ENCODE measurements at places on chromosomes 13 and 19. TPM values are rescaled to one million over a fixed set of nuclear protein-coding genes. Genes with fewer than 3 reads are reported as not detected.

The CEACAM8 gene
- 0.04 TPM for total RNA-seq

GRCh38 chr13:65091031-65091430 is 2139.1 kb downstream of the PCDH9 start:
- H3K4me1 ChIP-seq: peaks cover 2% of the 10 kb centered on the region
- H3K4me3 ChIP-seq: no peak overlapping the region
- H3K27me3 ChIP-seq: no peaks in the 10 kb centered on the region
- no peaks in the 10 kb centered on the region for H3K36me3 ChIP-seq
- DNase-seq: no peak
- H3K27ac ChIP-seq: no peak overlapping the region

GRCh38 chr13:24005755-24006281 is 108.5 kb upstream of the C1QTNF9B start:
- no peak for DNase-seq
- no peaks in the 10 kb centered on the region for H3K36me3 ChIP-seq
- no peaks in the 10 kb centered on the region for H3K27me3 ChIP-seq
- H3K27ac ChIP-seq: no peak overlapping the region

GRCh38 chr13:113636266-113636963 is 21.6 kb downstream of the ATP4B start:
- H3K4me3 ChIP-seq: no peak overlapping the region
- H3K36me3 ChIP-seq: peaks cover 84% of the 10 kb centered on the region
- DNase-seq: no peak
- H3K27ac ChIP-seq: no peak overlapping the region

DNA sequence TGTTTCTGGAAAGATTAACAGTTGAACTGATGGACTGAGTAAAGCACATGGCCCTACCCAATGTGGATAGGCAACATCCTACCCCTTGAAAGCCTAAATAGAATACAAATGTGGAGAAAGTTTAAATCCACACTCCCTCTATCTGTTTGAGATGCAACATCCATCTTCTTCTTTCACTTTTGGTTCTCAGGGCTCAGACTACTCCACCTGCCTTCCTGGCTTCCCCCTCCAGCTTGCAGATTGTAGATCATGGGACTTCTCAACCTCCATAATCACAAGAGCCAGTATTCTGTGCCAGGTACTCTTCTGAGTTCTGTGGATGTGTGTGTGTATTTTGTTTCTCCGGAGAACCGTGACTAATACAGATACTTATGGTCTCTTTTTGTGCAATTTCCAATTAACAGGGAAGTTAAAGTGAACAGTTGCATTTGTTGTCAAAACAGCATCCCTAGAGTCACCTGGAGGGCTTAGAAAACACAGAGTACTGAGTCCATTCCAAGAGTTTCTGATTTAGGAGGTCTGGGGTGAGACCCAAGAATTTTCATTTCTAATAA is 590.3 kb upstream of the MIR17HG start:
- H3K4me3 ChIP-seq: no peak overlapping the region
- H3K27me3 ChIP-seq: no peaks in the 10 kb centered on the region
- DNase-seq: peak; percentile 30
- no peaks in the 10 kb centered on the region for H3K4me1 ChIP-seq
- H3K36me3 ChIP-seq: no peaks in the 10 kb centered on the region

GRCh38 chr13:100363285-100363711 is 225.3 kb downstream of the GGACT start:
- H3K27me3 ChIP-seq: no peaks in the 10 kb centered on the region
- H3K4me1 ChIP-seq: no peaks in the 10 kb centered on the region
- peak; percentile 22 for DNase-seq
- no peak overlapping the region for H3K27ac ChIP-seq

DNA sequence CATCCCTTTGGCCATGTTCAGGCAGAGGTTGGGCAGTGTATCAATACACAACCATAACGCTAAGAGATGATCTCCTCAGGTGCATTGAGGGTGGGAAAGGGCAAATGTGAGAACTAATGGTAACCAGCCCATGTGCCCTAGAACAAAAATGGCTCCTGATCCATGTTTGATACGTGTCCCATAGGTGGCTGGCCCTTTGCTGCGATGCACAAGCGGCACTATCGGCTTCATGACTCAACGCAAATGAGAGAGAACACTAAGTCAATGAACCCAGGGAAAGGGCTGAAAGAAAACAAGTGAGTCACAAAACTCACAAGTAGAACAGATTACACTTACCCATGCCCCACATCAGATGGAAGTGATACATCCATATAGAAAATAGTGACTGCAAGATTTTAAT is 201.7 kb downstream of the ABCC4 start:
- H3K27ac ChIP-seq: no peak overlapping the region
- no peaks in the 10 kb centered on the region for H3K27me3 ChIP-seq

GRCh38 chr19:14167576-14168138 is 31.3 kb upstream of the ASF1B start:
- DNase-seq: peak; percentile 41
- H3K27ac ChIP-seq: peak overlapping the region; percentile 51
- H3K36me3 ChIP-seq: peaks cover 30% of the 10 kb centered on the region
- no peaks in the 10 kb centered on the region for H3K27me3 ChIP-seq
- H3K4me1 ChIP-seq: peaks cover 38% of the 10 kb centered on the region
- H3K4me3 ChIP-seq: no peak overlapping the region

- H3K36me3 ChIP-seq: no peaks in the 10 kb centered on the region
- H3K4me3 ChIP-seq: peak overlapping the region; percentile 5
Measured at GRCh38 chr19:480016-480855, 16.1 kb upstream of the MADCAM1 start.

The ZNF616 gene
- total RNA-seq: 11.6 TPM

DNA sequence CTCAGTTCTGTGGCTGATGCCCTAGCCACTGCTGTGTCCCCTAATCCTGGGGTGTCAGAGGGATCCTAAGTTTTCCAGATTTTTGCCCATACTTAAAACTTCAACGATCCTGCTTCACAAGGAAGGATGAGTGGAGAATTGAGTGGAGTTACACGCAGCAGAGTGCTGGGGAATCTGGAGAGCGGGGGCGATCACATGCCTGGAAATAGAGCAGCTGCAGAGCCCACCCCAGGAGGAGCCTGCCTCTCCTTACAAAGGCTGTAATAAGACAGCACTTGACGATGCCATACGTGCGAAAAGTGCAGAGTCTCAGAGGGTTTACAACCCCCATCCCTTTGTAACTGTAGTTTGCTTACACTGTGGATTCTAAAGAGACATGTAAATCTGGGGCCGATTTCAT is 40.6 kb downstream of the SUGP2 start:
- H3K27ac ChIP-seq: no peak overlapping the region
- H3K4me1 ChIP-seq: peaks cover 3% of the 10 kb centered on the region
- no peak for DNase-seq
- H3K27me3 ChIP-seq: peaks cover under 1% of the 10 kb centered on the region
- no peak overlapping the region for H3K4me3 ChIP-seq

DNA sequence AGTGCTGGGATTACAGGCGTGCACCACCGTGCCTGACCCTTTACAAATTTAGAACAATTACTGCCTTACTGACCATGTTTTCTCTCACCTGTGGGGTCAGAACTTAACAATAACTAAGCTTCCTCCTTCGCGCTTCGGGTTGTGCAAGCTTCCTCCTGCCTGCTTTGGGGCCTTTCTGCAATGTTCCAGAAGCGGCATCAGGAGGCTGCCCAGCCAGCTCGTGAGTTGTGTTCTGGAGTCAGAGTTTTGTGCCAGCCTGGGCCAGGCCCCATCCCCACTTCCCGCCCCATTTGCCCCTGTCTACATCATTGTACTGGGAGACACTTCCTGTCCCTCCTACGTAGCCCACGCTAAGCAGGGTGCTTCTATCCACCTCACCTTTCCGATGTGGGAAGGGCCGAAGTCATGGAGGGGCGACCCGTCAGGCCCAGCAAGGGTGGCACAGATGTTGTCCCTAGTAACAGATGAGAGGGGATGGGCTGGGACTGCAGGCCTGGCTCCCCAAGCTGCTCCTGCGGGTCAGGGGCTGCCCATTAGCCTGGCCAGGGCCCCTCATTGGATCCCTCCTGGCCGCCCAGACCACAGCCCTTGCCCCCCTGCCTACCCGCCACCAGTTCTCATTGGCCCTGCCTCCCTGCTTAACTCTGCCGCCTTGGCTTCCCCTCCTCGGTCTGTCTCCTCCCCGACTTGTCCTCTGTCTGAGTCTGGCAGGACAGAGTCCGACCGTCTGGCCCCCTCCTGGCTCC is 13.4 kb downstream of the UHRF1 start:
- H3K27me3 ChIP-seq: no peaks in the 10 kb centered on the region
- H3K36me3 ChIP-seq: peaks cover 22% of the 10 kb centered on the region
- H3K4me3 ChIP-seq: no peak overlapping the region
- no peak for DNase-seq
- no peaks in the 10 kb centered on the region for H3K4me1 ChIP-seq
- no peak overlapping the region for H3K27ac ChIP-seq

The DLEU7 gene
- total RNA-seq: 0.27 TPM

DNA sequence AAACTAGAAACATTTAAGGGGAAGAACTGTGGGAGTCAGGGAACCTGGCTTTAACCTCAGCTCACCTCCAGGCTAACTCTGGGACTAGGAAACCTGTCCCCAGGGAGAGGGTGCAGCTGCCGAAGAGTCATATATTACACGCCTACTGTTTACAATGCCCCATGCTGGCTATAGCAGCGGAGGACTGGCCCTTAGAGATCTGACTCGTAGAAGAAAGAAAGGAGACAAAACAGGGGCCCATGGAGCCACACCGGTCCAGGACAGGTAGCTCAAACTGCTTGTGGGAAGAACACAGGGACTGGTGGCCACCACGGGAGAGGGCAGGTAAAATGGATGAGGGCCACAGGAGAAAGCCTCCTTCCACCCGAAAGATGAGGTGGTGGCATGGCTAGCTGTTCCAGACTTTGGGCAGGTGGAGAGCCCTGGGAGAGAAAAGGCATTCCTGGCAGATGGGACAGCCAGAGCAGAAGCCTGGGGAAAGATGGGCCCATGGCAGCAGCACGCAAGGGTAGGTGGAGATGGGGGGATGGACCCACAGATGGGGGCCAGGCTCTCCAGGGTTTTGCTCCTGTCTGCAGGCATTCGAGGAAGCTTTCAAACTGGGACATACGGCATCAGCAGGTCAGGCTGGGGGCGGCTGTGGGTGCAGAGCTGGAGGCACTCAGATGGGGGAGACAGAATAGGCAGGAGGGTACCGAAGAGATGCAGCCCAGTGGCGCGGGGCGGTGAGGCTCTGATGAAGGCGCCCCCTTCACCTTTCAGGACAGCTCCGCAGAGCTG is 69.5 kb downstream of the LATS2 start:
- H3K36me3 ChIP-seq: peaks cover 47% of the 10 kb centered on the region
- H3K4me1 ChIP-seq: peaks cover 5% of the 10 kb centered on the region
- H3K4me3 ChIP-seq: no peak overlapping the region
- DNase-seq: no peak
- no peaks in the 10 kb centered on the region for H3K27me3 ChIP-seq
- H3K27ac ChIP-seq: no peak overlapping the region

DNA sequence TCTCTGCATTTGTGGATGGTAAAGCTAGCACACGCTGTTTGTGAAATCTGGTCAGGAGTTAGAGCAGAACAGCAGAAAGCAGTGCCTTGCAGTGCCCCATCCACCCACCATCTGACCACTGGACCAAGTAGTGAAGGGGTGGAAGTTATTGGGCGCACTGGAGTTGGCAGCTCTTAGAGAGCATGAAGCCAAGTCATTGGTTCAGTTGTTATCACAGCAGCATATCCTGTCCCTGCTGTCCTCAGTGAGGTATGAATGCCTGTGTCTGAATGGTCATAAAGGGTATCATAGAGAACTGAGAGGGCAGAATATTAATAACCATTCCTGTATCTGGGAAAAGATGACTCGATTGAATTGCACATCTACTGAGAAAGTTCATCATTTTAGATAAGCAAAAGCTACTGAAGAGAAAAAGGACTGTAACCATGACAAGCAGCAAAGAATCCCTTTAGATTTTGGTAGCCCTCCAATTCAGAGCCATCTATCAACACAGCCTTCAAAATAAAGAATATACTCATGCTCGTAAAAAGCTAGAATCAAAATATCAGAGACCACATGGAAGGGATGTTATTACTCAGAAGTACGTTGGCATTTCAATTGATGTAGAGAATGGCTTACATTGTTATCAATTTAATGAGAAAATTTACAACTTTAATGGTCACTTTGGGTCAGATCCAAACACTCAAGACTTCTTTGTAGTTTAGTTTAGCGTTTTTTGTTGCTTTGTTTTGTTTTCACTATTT is 919.0 kb downstream of the EFNB2 start:
- no peak overlapping the region for H3K4me3 ChIP-seq
- H3K36me3 ChIP-seq: no peaks in the 10 kb centered on the region
- H3K27me3 ChIP-seq: no peaks in the 10 kb centered on the region
- H3K4me1 ChIP-seq: no peaks in the 10 kb centered on the region

GRCh38 chr13:94318418-94318817 is 161.1 kb downstream of the DCT start:
- no peaks in the 10 kb centered on the region for H3K36me3 ChIP-seq
- H3K4me3 ChIP-seq: no peak overlapping the region
- H3K4me1 ChIP-seq: no peaks in the 10 kb centered on the region

The CHST8 gene
- total RNA-seq: 0.22 TPM

GRCh38 chr19:6868351-6868750 is 19.0 kb upstream of the ADGRE1 start:
- H3K36me3 ChIP-seq: no peaks in the 10 kb centered on the region
- no peaks in the 10 kb centered on the region for H3K27me3 ChIP-seq
- no peak overlapping the region for H3K4me3 ChIP-seq
- peak; percentile 51 for DNase-seq
- no peak overlapping the region for H3K27ac ChIP-seq

The OR7A5 gene
- not detected for total RNA-seq

DNA sequence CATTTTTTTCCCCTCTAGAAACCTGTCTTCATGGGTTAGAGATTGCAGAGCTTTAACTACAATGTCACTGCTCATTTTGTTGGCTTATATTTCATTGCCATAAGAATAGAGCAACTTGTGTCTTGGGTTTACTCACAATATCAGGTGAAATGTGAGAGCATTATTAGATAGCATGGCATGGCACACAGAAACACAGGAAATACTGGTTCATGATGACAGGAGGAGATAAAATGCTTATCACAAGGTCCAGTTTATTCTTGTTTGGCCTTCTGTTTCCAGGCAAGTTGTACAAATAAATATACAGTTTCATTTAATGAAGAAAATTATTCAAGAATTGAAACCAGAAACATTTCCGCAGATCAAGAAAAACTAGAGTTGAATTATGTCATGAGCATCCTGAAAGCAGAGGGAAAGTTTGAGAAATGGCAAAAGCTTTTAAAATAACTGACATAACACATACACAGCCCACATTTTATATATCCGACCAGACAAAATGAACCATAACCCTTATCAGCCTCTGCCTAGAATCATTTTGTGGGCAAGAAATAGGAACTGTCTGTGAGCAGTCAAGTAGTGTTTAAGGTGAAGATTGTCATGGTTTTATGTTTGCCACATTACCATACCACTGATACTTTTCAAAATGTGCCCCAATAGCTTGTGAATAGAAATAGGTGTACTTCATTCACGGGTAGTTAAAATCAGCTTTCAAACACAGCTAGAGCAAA is 297.9 kb upstream of the ARGLU1 start:
- no peak overlapping the region for H3K4me3 ChIP-seq
- H3K4me1 ChIP-seq: no peaks in the 10 kb centered on the region
- H3K36me3 ChIP-seq: no peaks in the 10 kb centered on the region
- no peak for DNase-seq
- H3K27me3 ChIP-seq: no peaks in the 10 kb centered on the region
- no peak overlapping the region for H3K27ac ChIP-seq
